Posterior vena cava (tissue), 2 donors: ENCODE measurements at places on chromosomes 3 and 15. TPM values are rescaled to one million over a fixed set of nuclear protein-coding genes. Genes with fewer than 3 reads are reported as not detected.
A peak's percentile ranks its signal among the peaks of the same experiment; 100 is the strongest.

- no peak for DNase-seq
Observed at GRCh38 chr15:34370129-34370528, 3.1 kb upstream of the LPCAT4 start.

DNA sequence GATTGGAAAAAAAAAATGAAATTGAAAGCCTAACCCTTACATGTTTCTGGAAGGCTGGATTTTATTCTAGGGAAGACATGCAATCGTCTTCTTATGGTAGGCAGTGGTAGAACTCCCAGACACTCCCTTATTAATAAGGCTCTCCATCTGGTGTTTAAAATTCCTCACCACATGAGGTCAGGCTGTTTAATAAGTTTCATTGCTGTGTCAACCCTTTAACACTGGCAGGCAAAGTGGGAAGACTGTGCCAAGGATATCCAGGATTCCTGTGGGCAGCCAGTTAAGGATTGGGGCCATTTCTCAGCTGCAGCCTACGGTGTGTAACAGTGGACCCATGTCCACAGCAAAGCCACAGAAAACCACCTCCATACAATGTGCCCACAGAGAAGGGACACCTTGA lies 225.5 kb upstream of the CHRM5 start:
- DNase-seq: no peak

- no peak for DNase-seq
Observed at GRCh38 chr3:177279118-177279815, 82.0 kb upstream of the TBL1XR1 start.

- DNase-seq: no peak
Observed at GRCh38 chr3:196590279-196590678, 21.8 kb downstream of the FBXO45 start.

- DNase-seq: no peak
Observed at GRCh38 chr3:196365736-196366135, 27.5 kb upstream of the TM4SF19 start.

DNA sequence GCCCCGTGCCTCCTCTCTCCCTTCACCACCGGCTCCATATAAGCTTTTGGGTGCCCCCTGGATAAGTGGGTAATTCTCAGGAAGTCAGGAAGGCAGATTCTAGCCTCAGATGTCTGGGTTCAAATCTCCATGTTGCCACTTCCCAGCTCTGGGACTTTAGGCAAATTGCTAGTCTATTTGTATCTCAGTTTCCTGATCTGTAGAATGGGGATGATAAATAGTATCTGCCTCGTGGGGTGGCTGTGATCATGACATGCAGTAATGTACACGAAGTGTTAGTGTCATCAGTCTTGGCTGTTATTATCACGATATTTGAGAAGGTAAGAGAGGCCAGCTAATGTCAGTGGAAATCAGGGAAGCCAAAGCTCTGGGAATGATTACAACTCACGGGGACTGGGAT lies 43.3 kb downstream of the MUC4 start:
- DNase-seq: no peak

GRCh38 chr15:99495430-99496301 lies 70.1 kb upstream of the MEF2A start:
- no peak for DNase-seq

- DNase-seq: peak; percentile 3
Observed at GRCh38 chr15:92053753-92054316, 200.3 kb downstream of the SLCO3A1 start.

DNA sequence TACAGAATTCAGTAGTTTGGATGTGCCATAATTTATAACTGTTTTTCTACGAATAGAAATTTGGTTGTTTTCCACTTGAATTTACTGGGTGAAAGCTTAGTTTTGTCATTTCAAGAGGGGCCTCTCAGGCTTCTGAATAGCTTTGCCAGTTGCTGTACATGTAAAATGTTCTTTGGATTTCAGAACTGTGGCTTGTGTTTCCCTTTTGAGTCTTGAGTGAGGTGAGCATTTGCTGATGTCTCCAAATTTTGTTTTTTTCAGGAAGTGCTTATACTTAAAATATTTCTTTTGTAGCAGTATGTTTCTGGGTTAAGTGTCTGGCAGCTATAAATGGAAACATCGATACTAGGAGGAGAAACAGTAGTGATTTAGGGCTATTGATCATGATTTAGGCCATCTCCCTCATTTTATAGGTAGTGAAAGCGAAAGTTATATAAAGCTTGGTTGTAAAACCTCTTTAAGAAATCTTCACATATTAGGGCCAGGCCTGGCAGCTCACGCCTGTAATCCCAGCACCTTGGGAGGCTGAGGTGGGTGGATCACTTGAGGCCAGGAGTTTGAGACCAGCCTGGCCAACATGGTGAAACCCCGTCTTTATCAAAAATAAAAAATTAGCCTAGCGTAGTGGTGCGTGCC lies 9.2 kb upstream of the TRAK1 start:
- no peak for DNase-seq

- DNase-seq: no peak
Observed at GRCh38 chr3:72113564-72113963, 328.6 kb upstream of the PROK2 start.

The FMN1 gene
- 26.6 TPM for total RNA-seq

The PTPRG gene
- total RNA-seq: 80.4 TPM

The SLC12A1 gene
- not detected for total RNA-seq

The SEMA3F gene
- total RNA-seq: 48.0 TPM

The KCNAB1 gene
- total RNA-seq: 14.0 TPM
